Neuronal stem cell (in vitro differentiated cells): ENCODE measurements at places on chromosomes 1 and 21.

- no peak overlapping the region for H3K4me3 ChIP-seq
- H3K27me3 ChIP-seq = no peaks in the 10 kb centered on the region
- no peaks in the 10 kb centered on the region for H3K36me3 ChIP-seq
- no peaks in the 10 kb centered on the region for H3K4me1 ChIP-seq
- no peak for DNase-seq
Measured at GRCh38 chr1:186715887-186716809, 35.9 kb upstream of the PTGS2 start.

DNA sequence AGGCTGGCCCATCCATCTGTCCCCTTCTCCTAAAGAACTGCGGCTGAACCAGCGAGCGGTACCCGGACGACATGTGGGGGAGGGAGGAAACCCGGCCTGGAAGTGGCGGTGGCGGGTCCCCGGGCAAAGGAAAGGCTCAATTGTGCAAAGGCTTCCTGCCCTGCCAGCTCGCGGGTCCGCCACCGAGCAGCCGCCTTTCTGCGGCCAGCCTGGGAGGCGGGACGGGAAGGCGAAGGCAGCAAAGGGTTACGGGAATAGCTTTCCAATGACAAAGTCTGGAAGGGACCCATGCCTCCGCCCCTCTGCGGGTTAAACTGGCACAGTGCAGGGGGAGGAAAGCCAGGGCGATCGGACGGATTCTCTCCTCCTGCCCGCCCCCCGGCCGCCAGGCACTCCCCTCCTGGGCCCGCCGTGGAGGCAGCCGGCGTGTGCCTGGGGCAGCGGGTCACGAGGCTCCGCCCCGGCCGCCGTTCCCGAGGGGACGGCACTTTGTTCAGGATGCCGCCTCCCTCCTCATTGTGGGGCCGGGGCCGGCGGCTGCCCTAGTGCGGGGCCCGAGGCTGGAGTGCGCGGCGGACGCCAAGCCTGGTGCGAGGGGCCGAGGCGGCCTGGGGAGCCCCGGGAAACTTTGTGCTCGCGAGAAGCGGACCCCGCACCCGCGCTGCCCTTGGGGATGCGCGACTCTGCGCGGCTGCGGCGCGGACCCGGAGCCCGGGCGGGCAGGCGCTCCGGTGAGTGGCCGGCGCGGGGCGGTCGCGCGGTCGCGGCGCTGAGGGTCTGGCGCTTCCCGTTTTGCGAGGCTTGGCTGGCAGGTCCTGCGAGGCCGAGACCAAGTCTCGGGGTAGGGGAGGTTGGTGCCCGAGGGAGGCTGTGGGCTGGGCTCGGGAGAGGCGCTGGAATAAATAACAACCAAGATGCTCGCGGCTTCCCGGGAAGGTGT lies at the start of gene NAV1:
NAV1 (plus strand) TSS at position 516 of the 940 bp plus-strand sequence. CDS start 83,758 bp downstream, outside the sequence.
- peak within 1 kb of the TSS; percentile 53 for H3K4me3 ChIP-seq
- H3K27me3 ChIP-seq = peaks cover 25% of the 10 kb centered on the region
- peaks cover 11% of the 10 kb centered on the region for H3K4me1 ChIP-seq
- H3K27ac ChIP-seq = no peak within 1 kb of the TSS

DNA sequence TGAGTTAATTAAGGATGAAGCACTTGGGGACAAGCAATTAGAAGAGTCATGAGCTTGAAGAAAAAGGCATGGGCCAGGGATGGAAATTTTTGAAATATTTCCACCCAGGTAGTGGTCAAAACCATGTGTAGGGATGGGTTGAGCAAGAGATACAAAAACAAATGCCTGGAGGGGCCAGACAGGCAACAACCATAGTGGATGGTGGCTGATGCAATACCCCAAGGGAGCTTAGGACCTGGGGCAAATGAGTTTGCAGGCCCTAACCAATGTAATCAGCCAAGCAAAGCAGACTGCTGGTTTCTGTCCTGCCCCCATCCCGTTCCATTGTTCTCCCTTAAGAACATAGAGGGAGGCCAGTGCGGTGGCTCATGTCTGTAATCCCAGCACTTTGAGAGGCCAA lies 119.1 kb upstream of the FGGY start:
- H3K4me3 ChIP-seq = no peak overlapping the region
- H3K27me3 ChIP-seq = no peaks in the 10 kb centered on the region
- no peak overlapping the region for H3K27ac ChIP-seq
- DNase-seq = no peak
- H3K4me1 ChIP-seq = peaks cover 9% of the 10 kb centered on the region

- no peaks in the 10 kb centered on the region for H3K27me3 ChIP-seq
- H3K27ac ChIP-seq = no peak overlapping the region
- H3K4me3 ChIP-seq = no peak overlapping the region
- DNase-seq = peak; percentile 51
Measured at GRCh38 chr1:196723325-196724185, 51.1 kb upstream of the CFHR3 start.

DNA sequence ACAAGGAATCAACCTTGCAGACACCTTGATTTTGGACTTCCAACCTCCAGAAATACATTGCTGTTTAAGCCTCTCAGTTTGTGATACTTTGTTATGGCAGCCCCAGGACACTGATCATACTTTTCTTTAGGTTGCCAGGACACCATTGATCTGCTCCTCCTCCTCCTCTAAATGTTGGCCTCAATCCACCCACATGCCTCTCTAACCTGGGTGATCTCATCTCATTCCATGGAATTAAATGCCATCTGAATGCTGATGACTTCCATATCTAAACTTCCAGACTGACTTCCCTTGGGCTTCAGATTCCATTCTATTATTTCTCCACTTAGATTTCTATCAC lies 7.4 kb upstream of the PPP1R15B start:
- no peak overlapping the region for H3K4me3 ChIP-seq
- H3K4me1 ChIP-seq = peaks cover 15% of the 10 kb centered on the region
- DNase-seq = no peak
- H3K27me3 ChIP-seq = no peaks in the 10 kb centered on the region

- no peaks in the 10 kb centered on the region for H3K36me3 ChIP-seq
- H3K27me3 ChIP-seq = no peaks in the 10 kb centered on the region
- H3K4me1 ChIP-seq = peaks cover 31% of the 10 kb centered on the region
- H3K4me3 ChIP-seq = peak overlapping the region; percentile 61
- DNase-seq = peak; percentile 39
Measured at GRCh38 chr1:14597343-14598006, 1.0 kb upstream of the KAZN start.

GRCh38 chr1:43945674-43946235 lies 995 bp upstream of the IPO13 start:
- H3K4me1 ChIP-seq = peaks cover 11% of the 10 kb centered on the region
- DNase-seq = no peak
- H3K4me3 ChIP-seq = no peak overlapping the region

GRCh38 chr1:209802117-209802779 lies 3.7 kb downstream of the IRF6 start:
- no peak for DNase-seq
- no peak overlapping the region for H3K4me3 ChIP-seq
- H3K4me1 ChIP-seq = no peaks in the 10 kb centered on the region
- peaks cover 21% of the 10 kb centered on the region for H3K27me3 ChIP-seq
- no peak overlapping the region for H3K27ac ChIP-seq
- H3K36me3 ChIP-seq = no peaks in the 10 kb centered on the region

DNA sequence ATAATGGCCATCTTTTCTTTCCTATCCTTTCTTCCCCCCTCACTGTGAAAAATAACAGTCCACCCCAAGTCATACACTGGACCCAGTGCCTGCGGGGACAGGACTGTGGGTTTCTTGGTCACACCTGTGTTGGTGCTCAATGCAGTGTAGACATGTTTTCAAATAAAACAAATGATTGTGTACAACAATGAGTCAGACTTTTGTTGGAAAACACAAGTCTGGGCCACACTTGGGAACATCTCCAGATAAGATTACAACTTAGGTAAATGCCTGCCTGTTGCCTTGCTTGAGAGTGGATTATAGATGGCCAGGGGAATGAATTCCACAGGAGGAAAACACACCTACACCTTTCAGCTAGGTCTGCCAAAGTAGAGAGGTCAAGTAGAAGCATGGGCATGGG lies 34.1 kb downstream of the PDPN start:
- peaks cover 53% of the 10 kb centered on the region for H3K36me3 ChIP-seq
- H3K27ac ChIP-seq = no peak overlapping the region
- no peaks in the 10 kb centered on the region for H3K27me3 ChIP-seq
- H3K4me1 ChIP-seq = no peaks in the 10 kb centered on the region
- H3K4me3 ChIP-seq = no peak overlapping the region
- DNase-seq = no peak

GRCh38 chr1:53061123-53061858 lies 722 bp upstream of the PODN start:
- no peaks in the 10 kb centered on the region for H3K36me3 ChIP-seq
- H3K4me1 ChIP-seq = peaks cover 4% of the 10 kb centered on the region
- DNase-seq = no peak
- H3K27me3 ChIP-seq = peaks cover 72% of the 10 kb centered on the region
- peak overlapping the region; percentile 33 for H3K4me3 ChIP-seq

- no peak overlapping the region for H3K27ac ChIP-seq
- no peak overlapping the region for H3K4me3 ChIP-seq
- H3K27me3 ChIP-seq = no peaks in the 10 kb centered on the region
- H3K36me3 ChIP-seq = peaks cover 50% of the 10 kb centered on the region
- DNase-seq = no peak
Measured at GRCh38 chr1:112971006-112971405, 15.0 kb upstream of the SLC16A1 start.

DNA sequence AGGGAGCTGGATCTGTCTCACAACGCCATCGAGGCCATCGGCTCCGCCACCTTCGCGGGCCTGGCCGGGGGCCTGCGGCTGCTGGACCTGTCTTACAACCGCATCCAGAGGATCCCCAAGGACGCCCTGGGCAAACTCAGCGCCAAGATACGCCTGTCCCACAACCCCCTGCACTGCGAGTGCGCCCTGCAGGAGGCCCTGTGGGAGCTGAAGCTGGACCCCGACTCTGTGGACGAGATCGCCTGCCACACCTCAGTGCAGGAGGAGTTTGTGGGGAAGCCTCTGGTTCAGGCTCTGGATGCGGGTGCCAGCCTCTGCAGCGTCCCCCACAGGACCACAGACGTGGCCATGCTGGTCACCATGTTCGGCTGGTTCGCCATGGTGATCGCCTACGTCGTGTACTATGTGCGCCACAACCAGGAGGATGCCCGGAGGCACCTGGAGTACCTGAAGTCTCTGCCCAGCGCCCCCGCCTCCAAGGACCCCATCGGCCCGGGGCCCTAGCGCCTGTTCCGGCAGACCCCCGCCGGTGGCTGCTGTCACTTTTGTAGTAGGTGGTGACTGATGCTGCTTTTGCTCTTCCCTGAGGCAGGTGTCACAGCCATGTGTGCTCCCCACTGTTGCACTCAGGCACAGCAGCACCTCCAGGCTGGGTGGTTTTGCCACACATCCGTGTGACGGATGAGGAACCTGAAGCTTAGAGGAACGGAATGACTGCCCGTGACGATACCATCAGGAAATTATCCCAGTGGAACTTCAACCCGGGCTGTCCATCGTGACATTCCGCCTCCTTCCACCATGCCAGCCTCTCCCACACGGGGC lies 1.8 kb downstream of the LRRC3 start:
- no peaks in the 10 kb centered on the region for H3K27me3 ChIP-seq
- no peak for DNase-seq
- H3K27ac ChIP-seq = no peak overlapping the region
- peaks cover 7% of the 10 kb centered on the region for H3K36me3 ChIP-seq
- no peak overlapping the region for H3K4me3 ChIP-seq

- H3K36me3 ChIP-seq = no peaks in the 10 kb centered on the region
- no peak overlapping the region for H3K27ac ChIP-seq
- DNase-seq = no peak
- no peak overlapping the region for H3K4me3 ChIP-seq
Measured at GRCh38 chr1:160077486-160077885, 3.9 kb upstream of the KCNJ9 start.

DNA sequence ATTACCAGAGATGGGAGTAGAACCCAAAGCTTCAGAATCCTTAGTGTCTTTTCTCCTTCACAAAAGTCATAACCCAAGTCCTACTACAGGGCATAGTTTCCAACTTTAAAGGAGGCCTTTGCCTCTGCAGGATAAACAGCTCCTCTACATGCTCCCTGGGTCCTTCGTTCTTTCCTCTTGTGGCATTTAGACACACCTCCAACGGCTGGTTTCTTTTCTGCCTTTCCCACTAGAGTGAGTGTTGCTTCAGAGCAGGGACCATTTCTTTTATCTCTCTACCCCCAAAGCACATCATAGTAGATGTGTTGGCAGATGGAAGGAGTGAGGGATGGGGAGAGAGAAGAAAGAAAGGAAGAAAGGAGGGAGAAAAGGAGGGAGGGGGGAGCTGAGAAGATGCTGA lies 144.7 kb upstream of the SPATA6 start:
- DNase-seq = no peak
- H3K27ac ChIP-seq = no peak overlapping the region
- no peaks in the 10 kb centered on the region for H3K36me3 ChIP-seq
- no peaks in the 10 kb centered on the region for H3K4me1 ChIP-seq
- no peak overlapping the region for H3K4me3 ChIP-seq

- peak overlapping the region; percentile 61 for H3K27ac ChIP-seq
- H3K4me1 ChIP-seq = peaks cover 23% of the 10 kb centered on the region
- no peaks in the 10 kb centered on the region for H3K36me3 ChIP-seq
- H3K27me3 ChIP-seq = no peaks in the 10 kb centered on the region
- DNase-seq = peak; percentile 31
Measured at GRCh38 chr1:57882072-57882471, 458.2 kb upstream of the DAB1 start.

DNA sequence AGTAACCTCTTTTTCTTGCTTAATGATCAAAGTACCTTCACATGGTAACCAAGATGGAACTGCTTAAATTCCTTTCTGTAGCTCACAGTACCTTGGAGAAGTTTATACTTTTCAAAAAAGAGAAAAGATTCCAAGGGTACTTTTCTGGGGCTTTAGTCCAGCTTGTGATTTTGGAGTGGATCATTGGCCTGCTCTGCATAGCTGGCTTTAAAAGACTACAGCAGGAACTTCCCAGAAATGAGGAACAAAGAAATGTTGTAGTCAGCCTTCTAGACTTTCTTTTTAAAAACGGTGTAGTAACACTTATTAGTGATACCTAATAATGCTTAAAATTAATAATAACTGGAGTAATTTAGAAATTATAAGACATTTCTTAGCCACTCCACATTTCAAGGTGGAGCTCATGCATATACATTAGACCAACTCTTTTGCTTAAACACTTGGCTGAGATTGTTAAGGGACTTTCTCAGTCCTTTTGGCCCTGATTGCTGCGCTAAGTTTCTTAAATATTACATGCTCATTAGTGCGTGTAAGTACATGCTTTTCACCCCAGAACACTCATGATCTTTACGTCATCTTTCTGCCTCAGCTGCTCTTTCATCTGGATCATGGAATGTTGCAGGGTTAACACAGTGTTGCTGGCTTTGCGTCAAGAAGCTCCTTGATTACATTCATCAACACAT lies 57.3 kb downstream of the SDCCAG8 start:
- H3K4me3 ChIP-seq = no peak overlapping the region
- H3K36me3 ChIP-seq = no peaks in the 10 kb centered on the region
- DNase-seq = no peak
- H3K4me1 ChIP-seq = peaks cover 15% of the 10 kb centered on the region
